ENCODE measurements at places on chromosomes 16 and 17. TPM values are rescaled to one million over a fixed set of nuclear protein-coding genes. Genes with fewer than 3 reads are reported as not detected.

The MT1F gene
- 9.4 TPM for total RNA-seq

The RTN4RL1 gene
- total RNA-seq: not detected

The ALOX12 gene
- 1.4 TPM for total RNA-seq

The GJD3 gene
- 1.1 TPM for total RNA-seq

The HOXB4 gene
- total RNA-seq: 3.6 TPM

The MTSS2 gene
- 21.6 TPM for total RNA-seq

The SOCS1 gene
- total RNA-seq: 1.2 TPM

The HERPUD1 gene
- total RNA-seq: 321 TPM

The WFIKKN2 gene
- not detected for total RNA-seq

DNA sequence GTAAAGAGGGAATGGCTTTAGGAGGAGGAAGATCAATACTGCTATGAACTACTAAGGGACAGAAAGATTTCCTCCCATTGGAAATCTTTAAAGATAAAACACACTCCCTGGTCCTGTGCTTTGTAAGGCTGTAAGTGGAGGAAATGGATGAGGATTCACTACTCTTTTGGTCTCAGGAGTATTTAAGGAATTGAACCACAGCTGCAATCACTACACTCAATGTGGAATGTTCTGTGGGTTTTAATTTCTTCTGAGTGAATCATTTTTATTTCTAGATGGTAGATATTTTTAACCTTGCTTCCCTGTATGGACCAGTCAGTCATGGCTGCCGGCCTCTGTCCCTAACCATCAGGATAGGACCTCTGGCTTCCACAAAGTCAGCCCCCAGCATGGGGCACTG, 65.6 kb downstream of the SDR42E1 start:
- no peak for DNase-seq

DNA sequence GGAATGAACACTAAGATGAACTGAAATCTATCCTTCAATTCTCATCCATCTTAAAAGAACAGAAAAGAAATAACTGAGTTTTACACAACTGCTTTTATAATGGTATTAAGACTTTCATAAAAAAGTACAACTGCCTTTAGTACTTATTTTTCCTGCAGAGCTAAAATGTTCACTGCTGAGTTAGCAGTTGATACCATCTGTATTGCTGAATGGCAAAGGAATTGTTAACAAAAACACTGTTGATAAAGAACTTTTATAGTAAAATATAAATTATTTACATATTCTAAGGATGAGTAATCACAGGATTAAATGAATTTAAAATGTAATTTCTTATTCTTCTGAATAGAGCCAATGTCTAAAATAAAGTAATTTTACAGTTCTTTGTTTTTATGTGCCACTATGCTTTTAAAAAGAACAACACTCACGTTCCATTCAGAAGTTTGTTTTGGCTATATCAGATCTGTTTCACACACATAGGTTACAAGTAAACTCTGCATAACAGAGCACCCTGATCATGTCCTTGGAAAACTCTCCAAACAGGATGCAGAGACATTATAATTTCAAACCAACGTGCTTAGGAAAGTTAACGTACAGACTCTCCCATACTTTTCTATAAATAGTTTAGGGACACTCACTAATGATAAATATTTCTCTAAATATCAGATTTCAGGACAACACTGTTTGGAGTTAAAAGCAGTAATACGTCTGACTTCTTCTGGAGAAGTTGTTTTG, 151.1 kb downstream of the ITFG1 start:
- DNase-seq: no peak

DNA sequence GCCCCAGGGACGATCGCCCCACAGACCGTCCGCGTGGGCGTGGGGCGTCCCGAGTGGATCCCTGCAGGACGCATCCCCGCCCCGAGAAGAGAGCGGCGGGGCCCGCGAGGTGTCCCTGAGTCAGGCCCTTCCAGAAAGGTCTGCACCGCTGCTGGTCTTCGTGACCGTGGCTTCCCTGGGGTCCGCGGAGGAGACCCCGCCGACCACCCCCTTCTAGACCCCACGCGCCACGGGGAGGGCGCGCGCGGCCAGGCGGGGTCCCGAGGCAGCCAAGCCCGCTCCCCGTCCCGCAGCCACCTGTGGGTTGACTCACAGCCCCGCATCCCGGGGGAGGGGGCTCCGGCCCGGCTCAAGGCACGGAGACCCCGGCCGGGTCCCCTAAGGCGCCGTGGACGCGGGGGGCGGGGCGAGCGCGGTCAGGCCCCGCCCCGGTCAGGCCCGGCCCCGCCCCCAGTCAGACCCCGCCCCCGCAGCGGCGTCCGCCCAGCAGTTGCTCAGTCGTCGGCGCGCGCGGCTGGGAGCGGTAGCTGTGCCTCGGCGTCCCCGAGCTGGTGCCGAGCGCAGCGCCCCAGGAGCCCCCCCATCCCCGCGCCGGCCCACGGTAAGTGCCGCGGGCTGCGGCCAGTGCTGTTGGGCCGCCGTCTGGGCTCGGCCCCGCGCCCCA, at the start of gene BAIAP3:
Gene BAIAP3 (plus strand): TSS at position 497 of the 664 bp plus-strand sequence. CDS start 4,905 bp downstream, outside the sequence.
- no peak for DNase-seq

- no peak for DNase-seq
Measured at GRCh38 chr16:2009164-2009711, 383 bp downstream of the ZNF598 start.

- DNase-seq: no peak
Measured at GRCh38 chr16:77430787-77431585, 3.8 kb downstream of the ADAMTS18 start.

DNA sequence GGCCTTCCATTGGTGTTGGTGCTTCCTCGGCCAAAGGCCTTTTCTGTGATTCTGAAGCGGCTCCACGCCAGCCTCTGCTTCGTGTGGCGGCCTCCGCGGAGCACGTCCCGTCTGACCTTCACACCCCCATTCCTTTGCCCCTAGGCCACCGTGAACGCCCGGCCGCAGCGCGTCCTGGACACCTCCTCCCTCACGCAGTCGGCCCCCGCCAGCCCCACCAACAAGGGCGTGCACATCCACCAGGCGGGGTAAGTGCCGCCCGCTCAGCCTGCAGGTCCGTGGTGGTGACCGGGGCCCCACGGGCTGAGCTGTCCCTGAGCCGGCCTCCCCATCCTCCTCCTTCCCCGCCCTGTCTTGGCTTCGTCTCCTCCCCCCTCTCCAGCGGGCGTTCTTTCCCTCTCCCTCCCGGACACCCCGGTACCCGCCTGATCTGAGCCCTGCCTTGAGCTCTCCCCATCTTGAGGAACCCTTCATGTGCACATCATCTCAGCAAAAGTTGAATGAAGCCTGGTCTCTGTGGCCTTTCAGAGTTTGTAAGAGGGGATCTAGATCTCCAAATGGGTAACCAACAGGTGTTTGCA, 69.0 kb upstream of the CHMP6 start:
- DNase-seq: no peak

DNA sequence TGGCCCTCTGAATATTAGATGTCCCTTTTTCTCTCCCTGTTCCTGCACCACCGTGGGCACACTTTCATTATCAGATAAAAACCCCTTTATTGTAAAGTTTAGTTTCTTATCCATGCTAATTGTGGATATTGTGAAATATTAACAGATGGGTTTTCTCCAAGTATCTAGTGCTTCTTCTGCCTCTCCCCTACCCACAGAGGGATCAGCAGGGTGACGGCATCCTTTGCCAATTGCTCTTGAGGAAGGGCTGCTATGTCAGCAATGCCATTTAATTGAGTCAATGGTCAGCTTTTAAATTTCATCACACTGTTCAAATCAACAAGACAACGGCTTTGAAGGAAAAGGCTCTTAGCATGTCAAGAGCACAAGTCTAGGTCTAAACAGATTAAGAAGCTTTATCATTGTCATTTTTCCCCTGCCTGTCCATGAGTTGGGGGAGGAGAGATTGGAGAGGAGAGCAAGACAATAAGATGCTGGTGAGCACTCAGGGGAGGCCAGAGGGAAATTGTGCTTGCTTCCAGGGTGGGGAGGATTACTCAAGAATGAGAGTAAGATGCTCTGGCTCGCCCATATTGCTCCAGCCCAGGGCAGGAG, 443.0 kb upstream of the CCL2 start:
- no peak for DNase-seq

DNA sequence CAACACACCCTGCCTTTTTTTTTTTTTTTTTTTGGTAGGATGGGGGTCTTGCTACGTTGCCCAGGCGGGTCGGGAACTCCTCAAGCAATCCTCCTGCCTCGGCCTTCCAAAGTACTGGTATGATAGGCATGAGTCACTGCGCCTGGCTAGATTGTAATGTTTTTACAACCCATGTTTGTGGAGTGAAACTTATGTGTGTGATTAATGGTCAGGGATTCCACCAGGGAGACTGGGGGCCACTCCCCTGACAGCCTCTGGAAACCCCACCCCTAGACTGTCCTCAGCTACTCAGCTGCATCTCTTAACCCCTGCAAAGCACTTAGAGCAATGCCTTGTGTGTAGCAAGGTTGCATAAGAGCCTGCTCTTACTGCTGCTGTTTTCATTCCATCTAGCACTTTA, 220.5 kb downstream of the PARN start:
- peak; percentile 84 for DNase-seq

DNA sequence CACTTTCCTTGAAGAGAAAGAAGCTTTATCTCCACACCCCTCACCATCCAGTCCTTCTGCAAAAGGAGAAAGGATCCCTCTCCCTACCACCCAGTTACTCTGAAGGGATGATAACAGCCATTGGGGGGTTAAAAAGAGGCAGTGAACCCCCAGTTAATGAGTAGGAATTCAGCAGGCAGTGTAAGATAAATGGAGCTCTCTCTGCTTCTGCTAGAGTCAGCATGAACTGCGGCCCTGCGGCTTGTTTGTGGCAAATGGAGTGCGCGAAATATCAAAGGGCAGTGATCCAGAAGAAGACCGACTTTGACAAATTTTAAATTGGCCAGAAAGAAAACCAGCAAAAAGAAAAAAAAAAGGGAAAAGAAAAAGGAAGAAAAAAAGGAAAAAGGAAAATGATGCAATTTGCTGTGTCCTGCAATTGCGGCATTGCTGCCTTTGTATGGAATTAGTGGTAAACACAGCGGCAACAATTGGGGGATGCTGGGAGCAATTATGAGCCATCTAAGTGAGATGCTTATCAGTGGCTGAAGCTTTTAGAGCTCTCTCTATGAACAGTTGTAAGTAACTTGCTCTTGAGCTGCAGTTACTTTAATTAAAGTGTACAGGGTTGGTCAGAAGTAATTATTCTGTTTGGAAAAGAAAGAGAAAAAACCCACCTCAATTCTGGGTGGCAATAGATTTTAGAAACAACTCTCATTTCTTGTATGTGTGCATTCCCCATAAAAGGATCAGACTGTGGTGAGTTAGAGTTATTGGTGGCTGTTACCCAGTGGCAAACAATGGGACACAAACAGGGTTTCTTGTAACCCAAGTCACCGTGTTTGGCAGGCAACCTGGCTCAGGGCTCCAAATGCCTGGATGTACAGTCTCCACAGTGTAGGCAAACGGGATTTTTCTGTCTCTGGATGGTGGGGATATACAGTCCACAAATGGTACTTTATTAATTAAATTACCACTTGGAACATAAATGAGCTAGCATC, 161.3 kb downstream of the AATF start:
- DNase-seq: no peak

GRCh38 chr17:9643611-9644010, 1.7 kb upstream of the USP43 start:
- DNase-seq: no peak

GRCh38 chr17:68314916-68315535, 23.7 kb downstream of the ARSG start:
- no peak for DNase-seq

DNA sequence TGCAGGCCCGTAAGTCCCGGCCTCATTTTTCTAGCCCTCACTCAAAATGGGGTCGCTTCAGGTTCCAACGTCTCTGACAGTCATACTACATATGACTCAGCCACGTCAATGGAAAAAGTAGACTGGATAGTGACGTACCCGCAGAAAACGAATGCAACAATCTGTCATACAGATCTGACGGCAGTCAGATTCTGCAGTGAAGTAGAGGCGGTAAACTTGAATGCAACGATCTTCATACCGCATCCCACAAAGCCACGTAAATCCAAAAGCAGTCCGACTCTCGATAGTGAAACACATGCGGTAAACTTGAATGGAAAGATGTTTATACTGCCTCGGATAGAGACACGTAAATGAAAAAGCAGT, 38.4 kb upstream of the ARL4D start:
- DNase-seq: no peak

- DNase-seq: no peak
Measured at GRCh38 chr16:88684569-88685155, 1.6 kb downstream of the SNAI3 start.

DNA sequence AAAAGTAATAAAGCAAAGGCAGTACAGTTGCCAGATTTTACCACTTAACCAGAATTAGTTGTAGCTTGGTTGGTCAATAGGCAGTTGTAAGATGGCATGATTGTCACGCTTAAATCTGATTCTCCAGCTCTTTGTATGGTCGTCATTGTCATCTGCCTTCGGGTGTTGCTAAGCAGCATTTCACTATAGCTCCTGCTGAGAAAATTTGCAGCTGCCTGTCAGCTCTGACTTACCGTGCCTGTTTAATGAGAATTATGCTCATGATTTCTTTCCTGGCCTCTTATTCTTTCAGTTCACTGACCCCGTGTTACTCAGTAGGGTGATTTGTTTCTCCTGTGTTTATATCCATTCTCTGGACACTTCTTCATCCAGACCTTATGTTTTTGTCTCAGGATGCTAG, 66.7 kb downstream of the TANGO6 start:
- DNase-seq: no peak

DNA sequence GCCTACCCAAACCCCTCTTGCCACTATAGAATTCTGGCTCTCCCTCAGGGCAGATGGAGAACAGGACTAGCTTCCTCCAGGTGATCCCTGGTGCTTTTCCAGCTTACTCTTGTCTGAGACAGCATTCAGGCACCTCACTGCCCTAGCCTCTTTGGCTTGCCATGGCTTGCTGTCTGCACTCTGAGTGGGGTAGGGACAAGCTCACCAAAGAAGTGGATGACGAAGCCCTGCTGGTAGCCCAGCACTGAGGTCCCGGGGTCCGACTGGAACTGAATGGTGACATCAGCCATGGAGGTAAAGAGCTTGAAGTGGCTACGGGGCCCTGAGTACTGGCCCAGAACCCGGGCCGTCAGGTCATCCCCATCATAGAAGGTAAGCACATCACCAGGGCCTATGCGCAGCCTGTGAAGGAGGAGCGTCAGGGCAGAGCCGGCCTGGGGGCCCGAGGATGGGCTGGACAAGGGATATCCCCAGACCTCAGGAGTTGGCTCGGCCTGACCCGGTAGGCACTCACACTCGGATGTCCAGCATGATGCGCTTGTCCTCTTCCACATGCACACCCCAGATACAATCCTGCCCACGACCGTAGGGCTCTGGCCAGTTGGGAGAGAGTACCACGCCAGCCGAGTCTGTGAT, 7.6 kb upstream of the PHF12 start:
- DNase-seq: no peak

DNA sequence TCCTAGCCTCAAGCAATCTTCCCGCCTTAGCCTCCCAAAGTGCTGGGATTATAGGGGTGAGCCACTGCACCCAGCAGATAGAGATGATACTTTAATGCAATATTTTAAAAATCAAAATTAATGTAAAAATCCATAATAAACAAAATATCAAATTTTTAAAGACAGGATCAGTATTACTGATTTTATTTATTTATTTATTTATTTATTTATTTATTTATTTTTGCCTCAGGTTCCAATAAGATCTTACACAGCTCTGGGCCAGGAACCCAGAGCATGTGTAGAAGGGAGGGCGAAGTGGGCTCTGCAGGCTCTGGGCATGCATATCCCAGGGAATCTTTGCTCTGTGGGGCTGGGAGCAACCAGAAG, 41.6 kb downstream of the FZD2 start:
- no peak for DNase-seq

GRCh38 chr17:17837380-17837821, 615 bp upstream of the SREBF1 start:
- DNase-seq: no peak

- DNase-seq: peak; percentile 86
Measured at GRCh38 chr17:71188811-71189492, 931.9 kb upstream of the SOX9 start.

Data from kidney epithelial cell (primary cell).